Caco-2 (cell line): ENCODE measurements at places on chromosomes 3 and 15.

DNA sequence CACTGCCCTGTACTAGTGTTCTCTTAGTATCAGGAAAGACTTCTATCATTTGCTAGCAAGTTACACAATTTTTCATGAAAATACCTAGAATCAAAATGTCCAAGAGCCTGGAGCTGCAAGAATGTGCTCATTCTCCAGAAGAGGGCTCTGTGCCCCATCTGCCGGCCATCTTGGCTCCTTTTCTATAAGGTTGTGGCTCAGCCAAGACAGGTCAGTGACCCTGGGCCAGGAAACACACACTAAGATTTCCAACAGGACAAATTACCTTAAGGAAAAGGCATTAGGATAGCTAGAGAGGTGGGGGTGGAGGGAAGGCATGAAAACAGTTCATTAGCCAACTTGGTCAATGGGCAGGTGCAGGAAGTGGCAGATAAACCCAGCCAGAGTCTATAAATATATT lies 20.7 kb downstream of the TIMP4 start:
- no peaks in the 10 kb centered on the region for H3K36me3 ChIP-seq
- peak; percentile 42 for DNase-seq
- no peaks in the 10 kb centered on the region for H3K4me1 ChIP-seq
- H3K27me3 ChIP-seq = no peaks in the 10 kb centered on the region; the same call in 1 of the 2 replicates

DNA sequence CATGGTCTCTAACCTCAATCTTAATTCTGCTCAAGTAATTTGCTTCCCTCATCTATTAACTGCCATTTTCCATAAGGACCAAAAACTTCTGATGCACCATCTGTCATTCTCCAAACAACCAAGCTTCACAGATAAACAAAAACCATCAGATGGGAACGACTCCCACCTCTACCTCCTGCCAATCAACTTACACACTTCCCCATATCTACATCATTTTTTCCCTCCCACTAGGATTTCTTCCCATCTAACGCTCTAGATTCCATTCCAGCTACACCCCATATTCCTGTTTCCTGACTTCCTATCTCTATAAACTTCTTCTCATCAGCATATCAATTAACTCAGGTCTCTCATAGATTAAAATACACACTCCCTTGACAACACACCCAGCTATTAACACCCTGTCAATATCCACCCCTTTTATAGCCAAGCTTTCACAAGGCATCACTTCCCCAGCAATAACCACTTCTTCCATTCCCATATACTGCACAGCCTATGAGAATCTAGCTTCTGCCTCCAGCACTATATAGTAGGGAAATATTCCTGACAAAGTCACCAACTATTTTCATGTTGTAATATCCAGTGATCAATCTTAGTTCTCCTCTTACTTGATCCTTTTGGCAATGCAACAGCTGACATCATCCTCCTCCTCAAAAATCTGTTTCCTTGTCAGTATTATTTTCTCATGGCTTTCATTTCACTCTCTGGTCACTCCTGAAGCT lies 39.2 kb downstream of the SNX4 start:
- DNase-seq = no peak
- H3K4me3 ChIP-seq = no peak overlapping the region
- H3K27ac ChIP-seq = no peak overlapping the region
- peaks cover 2% of the 10 kb centered on the region; the same call in 1 of the 2 replicates for H3K36me3 ChIP-seq

- no peaks in the 10 kb centered on the region for H3K36me3 ChIP-seq
- DNase-seq = no peak
- H3K27ac ChIP-seq = no peak overlapping the region
- H3K4me1 ChIP-seq = no peaks in the 10 kb centered on the region
These were observed 354.2 kb upstream of the BCHE start for GRCh38 chr3:166191411-166191810.

- H3K36me3 ChIP-seq = no peaks in the 10 kb centered on the region; the same call in 1 of the 2 replicates
- no peaks in the 10 kb centered on the region for H3K27me3 ChIP-seq
- H3K27ac ChIP-seq = no peak overlapping the region
These were observed 26.1 kb downstream of the PCCB start for GRCh38 chr3:136276049-136276755.

GRCh38 chr3:142549986-142550385 lies 28.5 kb downstream of the ATR start:
- H3K36me3 ChIP-seq = no peaks in the 10 kb centered on the region
- no peak for DNase-seq
- no peak overlapping the region for H3K27ac ChIP-seq
- no peaks in the 10 kb centered on the region; the same call in 1 of the 2 replicates for H3K4me1 ChIP-seq

DNA sequence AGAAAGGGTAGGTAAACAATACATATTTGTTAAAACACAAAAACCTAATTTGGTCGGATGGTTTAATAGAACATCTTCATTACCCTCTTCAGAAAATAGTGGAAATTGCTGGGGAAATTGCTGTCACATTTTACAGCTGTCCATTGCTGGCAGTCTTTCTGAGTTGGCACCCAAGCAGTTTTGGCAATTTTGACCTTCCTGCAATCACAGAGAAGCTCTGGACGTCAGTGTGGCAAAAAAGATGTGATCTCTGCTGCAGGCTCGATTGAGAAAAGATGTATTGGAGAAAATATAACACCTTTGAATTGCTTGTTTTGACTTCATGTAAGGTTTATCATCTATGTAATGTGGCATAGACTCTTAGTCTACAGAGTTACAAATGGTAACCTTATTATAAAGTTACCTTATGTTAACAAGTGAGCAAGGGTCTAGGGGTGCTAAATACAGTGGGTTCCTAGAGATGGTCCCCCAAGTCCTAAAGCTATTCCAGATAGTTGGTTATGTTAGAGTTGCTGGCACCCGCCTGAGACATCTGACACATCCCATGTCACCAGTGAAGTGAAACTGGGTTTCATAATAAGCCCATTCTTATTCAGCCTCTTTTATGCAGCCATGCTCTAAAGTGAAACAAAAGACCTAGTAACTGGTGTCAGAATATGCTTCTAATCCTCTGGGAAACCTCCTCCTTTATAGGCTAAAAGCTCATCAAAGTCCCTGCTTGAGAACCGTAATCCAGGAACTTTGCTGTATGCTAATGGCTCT lies 14.0 kb downstream of the UBE2E1 start:
- H3K4me3 ChIP-seq = no peak overlapping the region
- H3K27me3 ChIP-seq = no peaks in the 10 kb centered on the region
- H3K27ac ChIP-seq = no peak overlapping the region
- DNase-seq = no peak
- H3K4me1 ChIP-seq = peaks cover 7% of the 10 kb centered on the region
- no peaks in the 10 kb centered on the region for H3K36me3 ChIP-seq

DNA sequence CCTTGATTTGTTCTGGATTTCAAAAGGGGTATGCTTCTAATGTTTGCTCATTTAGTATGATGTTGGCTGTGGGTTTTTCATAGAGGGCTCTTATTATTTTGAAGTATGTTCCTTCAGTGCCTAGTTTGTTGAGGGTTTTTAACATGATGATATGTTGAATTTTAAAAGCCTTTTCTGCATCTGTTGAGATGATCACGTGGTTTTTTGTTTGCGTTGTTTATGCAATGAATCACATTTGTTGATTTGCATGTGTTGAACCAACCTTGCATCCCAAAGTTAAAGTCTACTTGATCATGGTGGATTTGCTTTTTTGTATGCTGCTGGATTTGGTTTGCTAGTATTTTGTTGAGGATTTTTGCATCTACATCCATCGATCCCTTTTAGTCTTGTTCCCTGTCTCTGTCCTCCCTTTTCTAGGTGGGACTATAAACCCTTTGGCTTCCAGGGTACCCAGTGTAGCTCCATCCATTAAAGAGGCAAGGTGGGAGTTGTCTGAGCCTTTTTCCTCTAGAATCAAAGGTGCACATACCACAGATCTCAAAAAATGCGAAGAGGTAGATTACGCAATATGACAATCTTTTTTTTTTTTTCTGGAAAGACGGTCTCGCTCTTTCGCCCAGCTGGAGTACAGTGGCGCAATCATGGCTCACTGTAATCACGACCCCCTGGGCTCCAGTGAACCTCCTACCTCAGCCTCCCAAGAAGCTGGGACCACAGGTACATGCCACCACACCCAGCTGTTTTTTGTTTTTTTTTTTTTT lies 221.6 kb upstream of the UBE2E1 start:
- H3K27ac ChIP-seq = no peak overlapping the region
- DNase-seq = no peak
- no peaks in the 10 kb centered on the region for H3K4me1 ChIP-seq
- H3K27me3 ChIP-seq = no peaks in the 10 kb centered on the region

DNA sequence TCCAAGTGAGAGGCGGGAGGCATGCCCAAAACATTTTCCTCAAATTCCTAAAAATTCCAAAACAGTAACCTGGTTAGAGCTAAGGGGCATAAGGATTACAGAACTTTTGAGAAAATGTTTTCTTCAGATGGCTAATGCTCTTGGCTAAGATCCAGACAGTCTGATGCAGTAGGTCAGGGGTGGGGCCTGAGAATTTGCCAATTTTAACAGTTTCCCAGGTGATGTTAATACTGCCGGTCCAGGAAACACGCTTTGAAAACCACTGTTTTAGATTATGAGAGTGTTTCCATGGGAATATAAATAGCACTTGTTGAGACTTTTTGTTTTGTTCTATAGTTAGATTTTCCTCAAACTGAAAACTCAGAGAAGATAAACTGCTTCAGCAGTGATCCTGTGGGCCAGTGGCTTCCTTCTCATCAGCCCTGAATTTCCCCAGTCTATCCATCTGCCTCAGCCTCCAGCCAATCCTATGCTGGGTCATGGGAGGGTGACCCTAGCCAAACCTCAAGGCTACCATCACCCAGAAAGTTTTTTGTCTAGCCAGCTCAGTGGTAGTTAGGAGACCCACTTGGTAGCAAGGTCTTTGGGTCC lies 71.6 kb upstream of the ACP3 start:
- H3K27me3 ChIP-seq = no peaks in the 10 kb centered on the region
- no peaks in the 10 kb centered on the region for H3K4me1 ChIP-seq
- no peak overlapping the region for H3K4me3 ChIP-seq
- H3K27ac ChIP-seq = no peak overlapping the region
- no peaks in the 10 kb centered on the region for H3K36me3 ChIP-seq

GRCh38 chr3:23105048-23105447 lies 98.1 kb upstream of the UBE2E2 start:
- H3K4me3 ChIP-seq = no peak overlapping the region
- no peak for DNase-seq

DNA sequence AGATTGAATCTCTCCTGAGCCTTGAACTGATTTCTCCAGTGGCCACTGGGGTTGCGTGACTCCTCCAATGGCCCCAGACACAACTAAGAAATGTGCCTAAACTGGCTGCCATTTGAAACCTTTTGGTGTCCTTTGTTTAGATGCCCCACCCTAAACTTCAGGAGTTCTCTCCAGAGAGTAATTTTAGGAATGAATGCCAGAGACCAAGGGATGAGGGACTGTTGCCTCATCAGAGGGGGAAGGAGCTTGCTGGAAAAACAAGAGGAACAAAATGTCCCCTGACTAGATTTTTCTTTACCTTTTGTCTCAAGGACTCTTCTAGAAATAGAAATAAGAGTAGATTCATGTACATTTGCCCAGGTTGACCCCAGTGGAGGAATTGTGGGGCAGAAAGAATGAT lies 8.1 kb upstream of the ADPRH start:
- DNase-seq = no peak
- H3K36me3 ChIP-seq = no peaks in the 10 kb centered on the region
- H3K27me3 ChIP-seq = no peaks in the 10 kb centered on the region
- H3K27ac ChIP-seq = no peak overlapping the region
- no peak overlapping the region for H3K4me3 ChIP-seq

- H3K36me3 ChIP-seq = no peaks in the 10 kb centered on the region
- H3K4me1 ChIP-seq = no peaks in the 10 kb centered on the region
- H3K27ac ChIP-seq = no peak overlapping the region
These were observed 57.0 kb downstream of the SRGAP3 start for GRCh38 chr3:9192248-9193025.

- H3K27me3 ChIP-seq = no peaks in the 10 kb centered on the region
- H3K4me3 ChIP-seq = no peak overlapping the region
- H3K27ac ChIP-seq = no peak overlapping the region
- no peaks in the 10 kb centered on the region for H3K36me3 ChIP-seq
These were observed 108.3 kb upstream of the ETV5 start for GRCh38 chr3:186216900-186217819.

GRCh38 chr3:68787106-68787626 lies 145.2 kb downstream of the TAFA4 start:
- H3K27ac ChIP-seq = no peak overlapping the region
- H3K36me3 ChIP-seq = no peaks in the 10 kb centered on the region
- no peak for DNase-seq

DNA sequence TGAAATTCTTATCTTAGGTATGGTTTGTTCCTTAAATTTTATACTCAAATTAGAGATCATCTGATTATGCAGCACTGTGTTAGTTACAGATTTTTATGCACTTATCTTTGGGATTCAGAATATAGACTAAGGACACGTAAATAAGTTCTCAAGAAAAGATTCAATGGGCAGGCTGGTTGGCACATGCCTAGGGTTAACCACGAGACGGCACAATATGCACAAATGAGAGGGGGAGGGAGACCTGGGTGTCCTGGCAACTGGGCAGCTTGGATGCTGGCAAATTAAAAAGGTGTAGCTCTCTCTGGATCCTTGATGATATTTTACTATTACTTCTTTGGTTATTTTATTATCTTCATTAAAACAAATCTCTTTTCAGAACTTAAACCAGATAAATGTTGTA lies 672 bp downstream of the AADAC start:
- H3K36me3 ChIP-seq = no peaks in the 10 kb centered on the region
- no peaks in the 10 kb centered on the region for H3K27me3 ChIP-seq
- no peak for DNase-seq

- H3K27me3 ChIP-seq = no peaks in the 10 kb centered on the region
- no peak for DNase-seq
- no peak overlapping the region for H3K4me3 ChIP-seq
- no peaks in the 10 kb centered on the region for H3K36me3 ChIP-seq
These were observed 69.0 kb downstream of the UBE2E2 start for GRCh38 chr3:23271876-23272741.

GRCh38 chr15:89329329-89330084 lies 5.1 kb downstream of the POLG start:
- H3K4me1 ChIP-seq = 0 out of 2 replicates have a peak, but pooled peaks cover 3% of the 10 kb centered on the region
- peaks cover 12% of the 10 kb centered on the region for H3K36me3 ChIP-seq
- H3K27me3 ChIP-seq = no peaks in the 10 kb centered on the region

GRCh38 chr3:129058441-129059200 lies 2.0 kb upstream of the GP9 start:
- peaks cover 30% of the 10 kb centered on the region for H3K4me1 ChIP-seq
- H3K27ac ChIP-seq = no peak overlapping the region
- no peak for DNase-seq
- no peak overlapping the region for H3K4me3 ChIP-seq
- H3K36me3 ChIP-seq = no peaks in the 10 kb centered on the region
- no peaks in the 10 kb centered on the region for H3K27me3 ChIP-seq

DNA sequence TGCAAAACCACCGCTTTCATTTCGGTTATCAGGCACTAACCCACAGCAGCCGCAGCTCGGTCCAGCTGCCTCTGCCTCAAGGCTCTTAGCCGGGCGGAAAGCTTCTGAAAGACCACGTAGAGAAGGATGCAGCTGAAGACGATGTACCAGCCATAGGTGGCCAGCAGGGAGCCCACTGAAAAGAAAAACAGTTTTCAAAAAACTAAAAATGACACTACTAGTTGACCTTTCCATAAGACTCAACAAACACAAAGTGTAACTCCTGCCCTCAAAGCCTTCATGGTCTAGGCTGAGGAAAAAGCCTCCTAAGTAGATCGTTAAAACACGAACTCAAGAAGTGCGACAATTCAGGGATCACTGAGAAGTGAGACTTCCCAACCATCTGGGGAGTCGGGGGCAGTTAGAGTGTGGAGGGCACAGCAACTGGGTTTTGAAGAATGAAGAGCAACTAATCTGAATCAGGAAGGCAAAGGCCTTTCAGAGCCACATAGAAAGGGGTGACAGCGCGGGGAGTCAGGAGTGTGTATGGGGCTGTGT lies 716 bp downstream of the SELENOS start:
- peaks cover 33% of the 10 kb centered on the region for H3K4me1 ChIP-seq
- peak overlapping the region; percentile 88 for H3K4me3 ChIP-seq
- no peaks in the 10 kb centered on the region for H3K27me3 ChIP-seq
- DNase-seq = peak; percentile 39
- peak overlapping the region; percentile 76 for H3K27ac ChIP-seq
